Activated CD8-positive, alpha-beta T cell treated with anti-CD3 and anti-CD28 coated beads for 36 hours (primary cell): ENCODE measurements at places on chromosomes 3 and 15. TPM values are rescaled to one million over a fixed set of nuclear protein-coding genes. Genes with fewer than 3 reads are reported as not detected.
A peak's percentile ranks its signal among the peaks of the same experiment; 100 is the strongest.

CCR4 gene
- total RNA-seq: 17.4 TPM

GRCh38 chr3:127789990-127790881, 32.1 kb downstream of the MGLL start:
- peaks cover 3% of the 10 kb centered on the region for H3K27me3 ChIP-seq
- no peak for DNase-seq
- H3K4me3 ChIP-seq: no peak overlapping the region
- no peaks in the 10 kb centered on the region for H3K36me3 ChIP-seq
- peaks cover 4% of the 10 kb centered on the region for H3K4me1 ChIP-seq
- no peak overlapping the region for H3K27ac ChIP-seq

MRPL47 gene
- total RNA-seq: 62.4 TPM

- no peak overlapping the region for H3K27ac ChIP-seq
- no peak overlapping the region for H3K4me3 ChIP-seq
- peaks cover 25% of the 10 kb centered on the region for H3K36me3 ChIP-seq
- no peak for DNase-seq
- peaks cover 29% of the 10 kb centered on the region for H3K4me1 ChIP-seq
Measured at GRCh38 chr15:58632789-58633188, 116.7 kb downstream of the ADAM10 start.

RTP4 gene
- 3.6 TPM for total RNA-seq

DNA sequence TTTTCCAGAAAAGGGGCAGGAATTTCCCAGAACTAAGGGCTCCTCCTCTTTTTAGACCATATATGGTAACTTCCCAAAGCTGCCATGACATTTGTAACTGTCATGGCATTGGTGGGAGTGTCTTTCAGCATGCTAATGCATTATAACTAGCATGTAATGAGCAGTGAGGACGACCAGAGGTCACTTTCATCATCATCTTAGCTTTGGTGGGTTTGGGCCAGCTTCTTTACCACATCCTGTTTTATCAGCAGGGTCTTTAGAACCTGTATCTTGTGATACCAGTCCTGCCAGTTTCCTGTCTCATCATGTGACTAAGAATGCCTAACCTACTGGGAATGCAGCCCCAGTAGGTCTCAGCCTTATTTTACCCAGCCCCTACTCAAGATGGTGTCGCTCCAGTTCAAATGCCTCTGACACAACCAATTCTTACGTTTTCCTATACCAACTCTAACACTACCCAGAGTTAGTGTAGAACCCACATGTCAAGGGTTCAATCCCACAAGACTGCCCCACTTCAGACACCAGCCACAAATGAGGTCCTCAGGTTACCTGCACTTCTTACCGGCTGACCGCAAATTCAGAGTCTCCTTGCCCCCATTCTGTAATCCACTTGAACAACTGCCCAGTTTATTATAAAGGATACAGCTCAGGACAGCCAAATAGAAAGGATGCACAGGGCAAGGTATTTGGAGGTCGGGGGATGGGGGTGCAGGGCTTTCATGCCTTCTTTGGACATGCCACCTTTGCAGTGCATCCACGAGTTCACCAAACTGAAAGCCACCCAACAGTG, 17.7 kb downstream of the FOXB1 start:
- no peak overlapping the region for H3K4me3 ChIP-seq
- H3K27ac ChIP-seq: no peak overlapping the region
- DNase-seq: peak; percentile 22
- peaks cover 10% of the 10 kb centered on the region for H3K27me3 ChIP-seq
- peaks cover 25% of the 10 kb centered on the region for H3K4me1 ChIP-seq

GRCh38 chr3:120163026-120163425, 68.8 kb upstream of the GSK3B start:
- no peaks in the 10 kb centered on the region for H3K4me1 ChIP-seq
- H3K27ac ChIP-seq: no peak overlapping the region
- peaks cover 6% of the 10 kb centered on the region for H3K27me3 ChIP-seq
- DNase-seq: no peak
- H3K4me3 ChIP-seq: no peak overlapping the region

TBC1D23 gene
- total RNA-seq: 20.5 TPM

GRCh38 chr3:55659701-55660100, 172.6 kb upstream of the WNT5A start:
- H3K4me1 ChIP-seq: peaks cover 10% of the 10 kb centered on the region
- H3K36me3 ChIP-seq: no peaks in the 10 kb centered on the region
- no peak overlapping the region for H3K4me3 ChIP-seq
- H3K27ac ChIP-seq: no peak overlapping the region
- no peaks in the 10 kb centered on the region for H3K27me3 ChIP-seq
- DNase-seq: no peak

DNA sequence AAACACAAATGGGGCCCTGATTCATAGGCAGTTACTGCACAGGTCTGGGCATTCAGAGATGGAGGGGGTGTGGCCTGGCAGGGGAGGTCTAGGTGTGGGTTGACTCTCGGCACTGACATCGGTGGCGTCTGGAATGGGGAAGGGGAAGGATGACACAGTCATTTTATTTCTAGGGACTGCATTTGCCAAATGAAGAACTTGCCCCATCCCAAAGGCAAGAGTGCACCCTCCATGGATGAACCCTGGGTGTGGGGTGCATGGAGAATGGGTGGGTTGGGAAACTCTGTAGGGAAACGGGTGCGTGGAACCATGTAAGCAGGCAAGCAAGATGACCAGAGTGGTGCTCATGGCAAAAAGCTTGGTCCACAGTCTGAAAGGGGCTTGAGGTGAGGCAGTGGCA, 24.5 kb downstream of the SLC6A20 start:
- peaks cover 13% of the 10 kb centered on the region for H3K4me1 ChIP-seq
- H3K36me3 ChIP-seq: no peaks in the 10 kb centered on the region
- no peak overlapping the region for H3K4me3 ChIP-seq
- H3K27me3 ChIP-seq: peaks cover 13% of the 10 kb centered on the region

- H3K27ac ChIP-seq: no peak overlapping the region
- no peaks in the 10 kb centered on the region for H3K4me1 ChIP-seq
- H3K36me3 ChIP-seq: no peaks in the 10 kb centered on the region
- no peak overlapping the region for H3K4me3 ChIP-seq
- H3K27me3 ChIP-seq: peaks cover 11% of the 10 kb centered on the region
- no peak for DNase-seq
Measured at GRCh38 chr15:29988701-29989100, 94.1 kb upstream of the GOLGA8J start.

DNA sequence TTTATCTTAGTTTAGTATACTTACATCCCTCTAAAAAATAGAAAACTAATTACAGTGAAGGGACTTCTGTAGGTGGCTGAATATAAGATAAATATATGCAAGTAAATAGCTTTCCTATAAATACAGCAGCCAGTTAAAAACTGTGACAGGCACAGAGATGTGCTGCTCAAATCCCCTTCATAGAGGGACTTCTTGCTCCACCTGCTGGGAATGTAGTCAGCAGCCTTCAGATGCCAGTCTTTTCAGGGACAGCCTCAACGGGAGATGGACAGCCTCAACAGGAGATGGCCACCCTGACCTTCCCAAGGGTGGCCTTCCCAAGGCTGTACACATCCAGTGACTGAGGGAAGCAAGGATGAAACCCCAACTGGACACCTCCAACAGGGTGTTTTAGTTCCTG, 15.7 kb upstream of the PRR23E start:
- no peaks in the 10 kb centered on the region for H3K36me3 ChIP-seq
- H3K27ac ChIP-seq: no peak overlapping the region
- H3K4me1 ChIP-seq: no peaks in the 10 kb centered on the region
- no peak for DNase-seq

GRCh38 chr15:50261981-50262380, 3.5 kb downstream of the HDC start:
- DNase-seq: peak; percentile 42
- peaks cover 1% of the 10 kb centered on the region for H3K27me3 ChIP-seq
- no peaks in the 10 kb centered on the region for H3K36me3 ChIP-seq
- peaks cover 48% of the 10 kb centered on the region for H3K4me1 ChIP-seq

DNA sequence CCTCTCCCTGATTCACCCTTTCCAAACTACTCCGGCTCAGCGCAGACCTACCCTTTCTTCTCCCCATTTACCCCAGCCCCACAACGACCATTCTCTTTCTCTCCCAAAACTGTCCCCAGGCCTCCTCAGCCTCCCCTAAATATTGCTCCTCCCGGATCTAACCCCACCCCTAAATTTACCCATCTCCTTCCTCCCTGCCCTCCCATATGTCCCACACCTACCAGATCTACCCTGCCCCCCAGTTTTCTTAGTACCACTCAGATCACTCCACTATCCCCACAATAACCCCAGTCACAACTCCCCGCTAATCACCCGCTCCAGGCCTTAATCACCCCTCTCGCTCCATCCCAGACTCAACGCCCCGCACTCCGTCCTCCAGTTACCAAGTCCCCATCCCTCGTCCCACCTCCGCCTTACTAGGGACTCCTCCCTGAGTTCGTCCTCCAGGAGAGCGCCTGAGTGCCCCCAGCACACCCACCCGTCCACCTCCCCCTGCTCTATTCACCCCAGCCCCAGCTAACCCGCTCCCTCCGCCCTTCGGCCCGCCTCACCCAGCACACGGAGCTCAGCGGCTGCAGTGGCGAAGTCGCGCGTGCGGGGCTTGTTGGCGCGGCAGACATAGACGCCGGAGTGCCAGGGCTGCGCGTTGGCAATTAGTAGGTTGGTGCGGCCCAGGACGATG, 18.6 kb upstream of the IGDCC3 start:
- H3K4me1 ChIP-seq: peaks cover 5% of the 10 kb centered on the region
- peak; percentile 13 for DNase-seq
- no peak overlapping the region for H3K4me3 ChIP-seq
- H3K36me3 ChIP-seq: no peaks in the 10 kb centered on the region

DNA sequence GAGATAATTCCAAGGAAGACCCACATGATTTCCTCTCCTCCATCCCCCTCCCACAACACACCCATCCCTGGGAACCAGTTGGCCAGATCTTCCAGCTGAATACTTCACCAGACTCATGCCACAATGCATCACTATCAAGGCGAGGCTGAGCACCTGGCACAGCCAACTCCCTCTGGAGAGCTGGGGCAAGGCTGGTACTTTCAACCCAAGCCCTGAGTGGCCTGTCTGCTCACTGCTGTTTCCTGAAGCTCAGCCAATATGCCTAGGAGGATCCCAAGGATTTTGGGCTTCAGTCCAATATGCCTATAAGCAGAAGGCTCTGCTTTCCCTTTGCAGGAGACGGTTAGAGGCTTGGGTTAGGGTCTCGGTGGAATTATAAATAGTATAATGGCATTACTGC, 90.9 kb upstream of the NEO1 start:
- H3K4me1 ChIP-seq: no peaks in the 10 kb centered on the region
- H3K27ac ChIP-seq: no peak overlapping the region
- H3K4me3 ChIP-seq: no peak overlapping the region

POC1A gene
- total RNA-seq: 23.5 TPM

DNA sequence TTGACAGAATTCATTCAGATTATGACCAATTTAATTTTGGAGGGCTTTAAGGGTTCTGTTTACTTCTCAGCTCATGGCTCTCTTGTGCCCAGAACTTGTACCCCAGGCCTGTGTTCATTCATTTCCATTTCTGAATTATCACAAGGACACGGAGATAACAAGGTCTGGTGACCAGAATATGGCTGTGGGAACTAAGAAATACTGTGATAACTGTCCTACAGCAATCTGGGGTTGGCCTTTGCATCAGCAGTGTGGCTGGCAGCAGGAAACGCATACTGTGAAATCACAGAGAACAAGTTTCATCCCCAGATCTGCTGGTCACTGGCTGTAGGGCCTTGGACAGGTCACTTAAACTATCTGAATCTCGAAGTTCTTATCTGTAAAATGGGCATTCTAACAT, 41.8 kb upstream of the TPM1 start:
- H3K4me3 ChIP-seq: no peak overlapping the region
- H3K36me3 ChIP-seq: no peaks in the 10 kb centered on the region
- H3K27ac ChIP-seq: no peak overlapping the region
- no peaks in the 10 kb centered on the region for H3K4me1 ChIP-seq
- DNase-seq: no peak

DNA sequence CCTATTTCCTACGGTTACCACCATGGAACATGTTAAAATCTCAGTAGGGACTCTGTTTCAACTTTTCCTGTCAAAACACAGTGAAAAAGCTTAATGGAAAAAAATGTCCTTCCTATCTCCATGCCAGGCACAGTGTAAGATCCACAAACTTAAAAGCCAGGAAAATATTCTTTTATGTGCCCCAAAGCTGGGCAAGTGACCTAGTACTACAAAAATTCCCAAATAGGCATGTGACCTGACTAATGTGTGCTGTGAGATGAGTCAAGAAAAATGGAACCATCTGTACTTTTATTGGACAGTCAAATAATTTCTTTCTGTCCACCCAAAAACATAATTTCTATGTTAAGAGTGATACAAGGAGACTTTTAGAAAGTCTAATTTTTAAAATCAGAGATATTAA, 406.0 kb downstream of the ZBTB20 start:
- H3K27ac ChIP-seq: no peak overlapping the region
- H3K27me3 ChIP-seq: no peaks in the 10 kb centered on the region

- no peak overlapping the region for H3K27ac ChIP-seq
- no peaks in the 10 kb centered on the region for H3K27me3 ChIP-seq
- H3K4me1 ChIP-seq: no peaks in the 10 kb centered on the region
- H3K4me3 ChIP-seq: no peak overlapping the region
Measured at GRCh38 chr3:37812499-37812896, 49.2 kb upstream of the CTDSPL start.

GUCA1C gene
- total RNA-seq: not detected

ISG20 gene
- 75.1 TPM for total RNA-seq

CSPG4 gene
- total RNA-seq: not detected

SUSD5 gene
- total RNA-seq: not detected

DNA sequence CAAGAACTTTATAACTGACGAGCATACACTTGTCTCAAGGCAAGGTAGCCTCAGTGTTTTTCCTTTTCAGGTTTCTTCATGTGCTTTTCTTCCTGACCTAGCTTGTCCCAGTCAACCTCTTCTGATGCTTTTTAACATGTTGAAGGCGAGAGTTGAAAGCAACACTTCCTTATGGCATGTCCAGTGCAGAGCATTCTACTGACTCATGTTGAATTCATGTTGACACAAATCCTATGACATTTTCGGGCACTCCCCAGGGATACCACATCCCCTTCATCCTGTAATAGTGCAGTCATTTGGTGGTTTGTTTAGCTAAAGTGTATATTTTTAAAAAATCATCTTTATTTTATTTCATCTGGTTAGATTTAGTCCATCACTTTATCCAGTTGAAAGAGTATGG, 75.9 kb upstream of the CBLB start:
- no peak for DNase-seq
- no peaks in the 10 kb centered on the region for H3K4me1 ChIP-seq
- no peak overlapping the region for H3K27ac ChIP-seq

- peaks cover 17% of the 10 kb centered on the region for H3K4me1 ChIP-seq
- DNase-seq: no peak
- H3K36me3 ChIP-seq: peaks cover 11% of the 10 kb centered on the region
- no peaks in the 10 kb centered on the region for H3K27me3 ChIP-seq
- peak overlapping the region; percentile 85 for H3K4me3 ChIP-seq
Measured at GRCh38 chr3:195269375-195270078, 1.4 kb downstream of the XXYLT1 start.

CYP1A1 gene
- 4.9 TPM for total RNA-seq

PATL2 gene
- 17.8 TPM for total RNA-seq
